ENCODE measurements at places on chromosomes 11 and 22.
A peak's percentile ranks its signal among the peaks of the same experiment; 100 is the strongest.

GRCh38 chr11:10076458-10077141, 217.4 kb downstream of the SBF2 start:
- peak; percentile 38 for DNase-seq

DNA sequence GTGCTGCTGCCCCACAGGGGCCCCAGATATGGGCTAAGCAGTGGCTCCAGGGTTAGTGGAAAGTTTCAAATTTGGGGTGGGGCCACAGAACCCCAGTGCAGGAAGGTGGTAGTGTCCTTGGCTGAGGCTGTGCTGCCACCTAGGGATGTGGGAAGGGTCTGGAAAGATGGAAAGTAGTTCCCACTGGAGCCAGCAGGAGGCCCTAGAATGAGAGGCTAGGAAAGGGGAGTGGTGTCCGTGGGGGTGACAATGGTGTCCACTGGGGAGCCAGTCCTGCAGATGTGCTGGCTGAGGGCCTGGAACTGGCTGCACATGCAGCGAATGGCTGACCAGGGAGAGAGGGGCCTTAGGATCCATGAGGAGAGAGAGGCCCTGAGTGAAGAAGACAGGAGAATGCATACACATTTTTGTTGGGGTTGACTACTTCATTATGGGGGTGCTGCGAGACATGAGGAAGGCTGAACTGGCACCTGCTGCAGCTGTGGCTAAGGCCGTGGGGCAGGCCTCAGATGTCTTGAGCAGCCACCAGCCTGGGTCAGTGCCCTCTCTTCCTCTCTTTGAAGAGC, 21.1 kb downstream of the RFPL3 start:
- DNase-seq: no peak

DNA sequence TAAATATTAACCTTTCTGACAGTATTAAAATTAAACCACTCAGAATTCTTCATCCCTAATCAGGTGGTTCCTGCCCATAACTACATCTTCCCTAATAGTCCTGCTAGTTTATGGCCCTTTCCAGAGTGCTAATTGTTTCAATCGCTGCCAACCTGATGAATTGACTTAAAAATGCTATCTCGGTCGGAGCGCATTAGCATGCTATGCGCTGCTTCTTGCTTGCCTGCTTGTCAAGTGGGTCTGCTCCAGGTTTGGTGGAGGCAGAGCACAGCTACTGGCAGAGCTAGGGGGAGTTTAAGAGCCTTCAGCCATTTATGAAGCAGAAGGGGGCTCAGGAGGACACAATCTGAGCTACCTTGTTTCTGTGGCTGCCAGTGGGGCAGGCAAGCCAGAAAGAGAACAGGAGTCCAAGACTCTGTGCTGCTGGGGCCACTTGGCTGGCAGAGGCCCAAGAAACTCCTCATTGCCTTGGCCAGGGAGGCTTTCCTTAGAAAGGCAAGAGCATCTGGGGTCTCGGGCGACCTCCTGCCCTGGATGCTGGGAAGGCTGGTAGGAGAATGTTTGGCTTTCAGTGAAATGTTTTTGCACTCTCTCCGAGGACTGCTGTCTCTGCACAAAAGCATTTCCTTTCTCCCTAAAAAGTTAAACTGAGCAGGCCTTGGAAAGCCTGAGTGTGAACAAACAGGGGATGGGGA, 62.1 kb upstream of the PHOX2A start:
- no peak for DNase-seq

- DNase-seq: no peak
Measured at GRCh38 chr11:16876837-16877236, 137.4 kb downstream of the PLEKHA7 start.

DNA sequence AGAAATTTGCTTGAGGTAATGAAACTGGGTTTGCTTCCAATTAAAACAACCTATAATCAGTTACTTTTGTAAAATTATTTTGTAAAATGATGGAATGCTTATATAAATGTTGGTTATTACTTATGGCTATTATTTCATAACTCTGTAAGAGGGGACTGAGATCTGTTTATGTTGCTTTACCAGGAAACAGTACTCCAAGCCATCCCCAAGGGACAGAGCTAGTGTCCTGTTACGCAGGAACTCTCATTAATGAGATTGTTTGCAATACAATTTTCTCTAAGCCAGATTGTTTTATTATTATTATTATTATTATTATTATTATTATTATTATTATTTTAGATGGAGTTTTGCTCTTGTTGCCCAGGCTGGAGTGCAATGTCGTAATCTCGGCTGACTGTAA, 2.3 kb upstream of the NOX4 start:
- no peak for DNase-seq

DNA sequence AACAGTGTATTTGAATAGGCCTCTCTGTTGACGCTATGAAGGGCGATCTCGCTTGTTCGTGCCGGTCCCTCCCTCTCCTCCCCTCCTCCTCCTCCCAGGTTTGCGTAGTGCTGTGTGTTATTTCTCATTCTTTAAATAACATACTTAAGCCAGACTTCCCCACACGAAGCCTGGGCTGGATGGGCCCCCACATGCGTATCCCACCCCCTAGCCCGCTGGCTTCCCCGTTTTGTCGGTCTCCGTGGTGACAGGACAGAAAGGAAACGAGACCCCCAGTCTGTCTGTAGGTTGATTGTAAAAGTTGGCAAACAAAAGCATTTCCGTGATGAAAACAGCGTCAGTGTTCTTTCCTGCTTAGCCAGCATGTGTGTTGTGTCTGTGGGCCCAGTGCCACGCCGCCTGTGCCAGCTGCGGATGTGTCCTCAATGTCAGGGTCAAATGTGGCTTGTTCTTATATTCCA, 27.3 kb downstream of the FAM118A start:
- no peak for DNase-seq

DNA sequence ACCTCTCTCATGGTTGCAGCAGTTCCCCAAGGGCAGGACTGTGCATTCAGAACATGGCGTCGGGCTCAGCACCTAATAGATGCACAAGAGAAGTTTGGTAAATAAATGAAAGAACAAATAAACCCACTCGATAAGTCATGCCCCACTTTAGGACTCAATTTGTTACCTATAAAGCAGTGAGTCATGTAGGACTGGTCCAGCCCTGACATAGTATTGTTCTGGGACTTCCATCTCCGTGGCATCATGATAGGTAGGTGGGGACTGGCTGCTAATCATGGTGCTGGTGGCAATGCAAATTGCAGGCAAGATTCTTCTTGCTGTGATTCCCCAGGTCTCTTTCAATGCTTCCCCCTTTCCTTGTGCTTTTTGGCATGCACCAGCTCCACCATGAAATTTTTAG, 118.2 kb upstream of the CSNK2A3 start:
- DNase-seq: no peak

GRCh38 chr11:72573855-72574445, 100.3 kb downstream of the PDE2A start:
- no peak for DNase-seq
